Cerebellum (tissue), 4 donors: ENCODE measurements at places on chromosomes 7 and 10. TPM values are rescaled to one million over a fixed set of nuclear protein-coding genes. Genes with fewer than 3 reads are reported as not detected.

Gene WEE2
- 0.45 TPM for total RNA-seq

Gene FRA10AC1
- total RNA-seq = 42.2 TPM

Gene RRP12
- 14.1 TPM for total RNA-seq

Gene PSMA2
- 29.8 TPM for total RNA-seq

Gene NPY4R2
- total RNA-seq = 1.5 TPM

- no peak for DNase-seq
These were observed 866 bp upstream of the SFMBT2 start for GRCh38 chr10:7411671-7412128.

DNA sequence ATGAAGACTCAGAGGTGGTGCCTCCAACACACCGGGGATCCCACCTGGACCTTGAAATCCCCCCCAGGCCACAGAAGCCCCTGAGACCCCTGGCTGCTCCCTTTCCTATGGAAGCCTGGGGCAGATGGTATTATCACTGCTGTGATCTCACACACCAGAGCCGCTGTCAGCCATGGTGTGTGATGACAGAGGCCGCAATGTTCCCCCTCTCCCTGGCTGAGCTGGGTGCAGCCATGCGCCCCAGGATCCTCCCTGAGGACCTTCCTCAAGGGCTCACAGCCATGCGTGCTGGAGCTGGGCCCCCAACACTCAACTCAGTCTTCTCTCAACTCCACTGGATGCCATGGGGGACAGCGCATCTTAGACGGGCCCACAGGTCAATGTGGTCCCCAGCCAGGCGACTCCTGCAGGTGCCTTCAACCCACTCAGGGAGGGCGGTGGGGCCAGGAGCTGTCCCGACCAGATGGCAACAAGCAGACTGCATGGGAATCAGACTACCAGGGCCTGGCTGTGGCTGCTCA is 44.9 kb downstream of the VIPR2 start:
- no peak for DNase-seq

DNA sequence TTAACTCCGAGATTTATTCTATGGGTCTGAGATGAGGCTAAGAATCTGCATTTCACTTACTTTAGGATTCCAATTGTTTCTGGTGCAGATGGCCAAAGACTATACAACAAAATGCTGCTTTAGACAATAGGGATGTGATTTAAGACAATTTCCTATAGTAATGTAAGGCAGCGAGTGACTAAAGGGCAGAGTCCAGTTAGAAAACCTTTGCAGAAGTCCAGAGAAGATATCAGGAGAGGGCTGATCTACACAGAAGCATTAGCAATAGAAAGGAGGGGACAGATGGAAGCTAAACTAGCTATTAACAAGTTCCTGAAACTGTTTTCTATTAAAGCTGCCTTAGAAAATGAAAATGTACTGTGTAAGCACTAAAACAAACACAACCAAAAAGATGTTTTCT is 398.9 kb downstream of the DGKB start:
- DNase-seq = no peak

DNA sequence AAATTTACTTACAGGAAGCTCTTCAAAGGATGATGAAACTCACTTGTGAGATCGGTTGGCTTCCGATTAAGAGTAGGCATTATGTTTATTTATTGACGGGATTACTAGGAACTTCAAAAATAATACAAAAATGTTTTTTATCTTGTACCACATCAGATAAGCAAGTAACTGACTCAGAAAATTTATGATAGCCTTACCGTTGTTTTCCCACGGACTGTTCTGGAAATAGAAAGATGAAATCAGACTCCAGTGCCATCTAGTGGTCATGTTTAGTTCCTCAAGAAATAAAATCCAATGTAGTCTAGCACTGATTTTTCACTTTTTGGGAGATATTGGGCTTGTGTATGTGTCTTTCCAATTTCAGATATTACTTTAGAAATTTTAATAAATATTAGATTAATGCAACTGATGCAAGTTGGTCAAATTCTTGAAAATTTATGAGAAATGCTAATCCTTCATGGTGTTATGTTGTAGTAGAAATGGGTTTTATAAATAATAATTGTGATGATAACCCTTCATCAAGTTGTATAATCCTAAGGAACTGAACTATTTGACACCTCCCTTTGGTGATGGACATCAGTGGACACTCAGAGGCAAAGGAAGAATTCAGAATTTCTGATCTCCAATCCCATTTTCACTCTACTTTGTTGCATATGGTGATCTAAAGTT is 168.8 kb downstream of the TMEM26 start:
- DNase-seq = peak; percentile 27
